Body of pancreas (tissue), 4 donors: ENCODE measurements at places on chromosomes 4 and X. TPM values are rescaled to one million over a fixed set of nuclear protein-coding genes. Genes with fewer than 3 reads are reported as not detected.
A peak's percentile ranks its signal among the peaks of the same experiment; 100 is the strongest.

DNA sequence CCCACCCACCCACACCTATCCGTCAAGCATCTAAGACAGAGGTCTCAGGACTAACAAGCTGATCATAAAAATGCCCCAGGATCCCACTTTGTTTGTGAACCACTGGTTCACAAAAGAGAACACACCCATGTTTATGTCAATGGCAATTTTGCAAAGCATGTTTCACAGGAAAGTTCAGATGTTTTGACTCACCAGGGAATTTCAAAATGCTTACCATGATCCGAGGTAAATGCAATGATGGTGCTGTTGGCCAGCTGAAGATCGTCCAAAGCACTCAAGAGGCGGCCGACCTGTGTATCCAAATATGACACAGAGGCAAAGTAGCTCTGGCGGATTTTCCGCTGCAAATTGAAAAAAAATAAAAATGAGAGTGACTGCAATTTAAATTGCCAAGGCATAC lies 15.0 kb downstream of the IDS start:
- no peak overlapping the region for H3K27ac ChIP-seq
- H3K27me3 ChIP-seq, result no peaks in the 10 kb centered on the region
- peaks cover 10% of the 10 kb centered on the region for H3K4me1 ChIP-seq
- peaks cover 3% of the 10 kb centered on the region for H3K36me3 ChIP-seq
- H3K4me3 ChIP-seq, result no peak overlapping the region

- H3K4me1 ChIP-seq, result no peaks in the 10 kb centered on the region
- no peak overlapping the region for H3K4me3 ChIP-seq
Measured at GRCh38 chr4:146095091-146095690, 80.3 kb upstream of the LSM6 start.

DNA sequence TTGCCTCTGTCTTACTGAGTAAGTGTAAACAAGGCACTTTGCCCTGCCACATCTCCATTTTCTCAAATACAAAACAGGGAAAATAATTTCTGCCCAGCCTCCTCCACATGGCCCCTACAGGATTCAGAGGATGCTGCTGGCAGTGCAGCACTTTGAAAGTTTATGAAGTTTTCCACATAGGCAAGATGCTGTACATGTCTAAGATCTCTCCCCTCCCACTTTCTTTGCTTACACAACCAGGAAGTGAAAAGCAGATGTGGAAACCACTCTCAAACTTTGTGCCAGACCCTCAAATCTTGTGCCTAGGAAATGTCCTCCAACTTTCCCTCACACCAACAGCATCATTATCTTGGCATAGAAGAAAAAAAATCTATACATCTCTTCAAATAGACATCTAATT lies 257.0 kb upstream of the LDB2 start:
- no peak for DNase-seq
- H3K27ac ChIP-seq, result no peak overlapping the region
- H3K27me3 ChIP-seq, result no peaks in the 10 kb centered on the region
- no peak overlapping the region for H3K4me3 ChIP-seq

DNA sequence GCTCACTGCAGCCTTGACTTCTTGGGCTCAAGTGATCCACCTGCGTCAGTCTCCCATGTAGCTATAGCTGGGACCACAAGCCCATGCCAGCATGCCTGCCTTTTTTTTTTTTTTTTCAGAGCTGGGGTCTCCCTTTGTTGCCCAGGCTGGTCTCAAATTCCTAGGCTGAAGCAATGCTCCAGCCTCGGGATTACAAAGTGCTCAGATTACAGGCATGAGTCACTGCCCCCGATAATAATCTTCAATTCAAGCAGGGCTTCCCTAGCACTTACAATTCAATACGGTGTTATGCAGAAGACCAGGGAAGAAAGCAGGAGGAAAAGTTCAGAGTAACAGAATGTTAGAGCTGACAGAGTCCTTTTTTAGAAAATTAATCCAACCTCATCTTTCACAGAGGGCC lies 26.1 kb downstream of the OTOP1 start:
- no peaks in the 10 kb centered on the region for H3K36me3 ChIP-seq
- no peak overlapping the region for H3K27ac ChIP-seq
- H3K4me1 ChIP-seq, result no peaks in the 10 kb centered on the region

DNA sequence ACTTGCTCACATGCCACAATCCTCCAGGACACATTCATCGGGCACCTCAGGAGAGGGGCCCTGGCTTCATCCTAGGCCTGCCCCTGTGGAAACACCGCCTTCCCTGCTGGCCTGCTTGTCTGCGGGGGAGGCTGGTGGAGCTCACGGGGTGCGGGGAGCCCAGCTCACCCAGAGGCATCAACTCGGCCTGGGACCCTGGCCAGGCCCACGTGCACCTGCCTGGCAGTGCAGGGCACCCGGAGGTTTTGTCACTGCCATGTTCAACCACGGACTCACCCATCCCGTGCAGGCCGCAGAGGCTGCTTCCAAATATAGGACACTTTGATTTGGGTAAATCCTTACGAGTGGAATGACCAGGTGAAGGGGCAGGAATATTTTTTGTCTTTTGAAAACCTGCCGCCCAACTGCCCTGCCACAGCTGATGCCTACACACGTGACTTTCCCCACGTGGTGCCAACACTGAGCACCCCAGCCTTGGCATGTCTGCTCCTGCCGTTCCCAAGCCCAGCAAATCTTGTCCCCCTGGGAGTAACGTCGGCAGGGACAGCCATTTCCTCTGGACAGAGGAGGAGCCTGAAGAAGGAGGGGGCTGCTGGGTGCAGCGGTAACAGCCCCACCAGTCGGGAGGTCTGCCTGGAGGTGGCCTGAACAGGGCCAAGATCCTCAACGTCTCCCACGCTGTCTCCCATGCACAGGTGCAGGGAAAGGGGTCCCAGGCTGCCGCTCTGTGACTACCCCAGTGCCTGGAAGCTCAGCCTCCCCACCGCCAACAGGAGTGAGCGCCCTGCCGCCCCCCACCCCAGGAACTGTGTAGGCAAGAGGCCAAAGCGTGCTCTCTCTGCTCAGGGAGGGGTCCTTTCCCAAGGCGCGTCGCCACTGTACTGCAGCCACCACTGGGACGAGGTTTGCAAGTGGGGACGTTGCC lies 8.5 kb downstream of the MXD4 start:
- H3K4me3 ChIP-seq, result no peak overlapping the region
- H3K36me3 ChIP-seq, result no peaks in the 10 kb centered on the region
- no peak for DNase-seq
- no peaks in the 10 kb centered on the region for H3K27me3 ChIP-seq

GRCh38 chrX:48890296-48890925 lies 7.2 kb downstream of the TIMM17B start:
- no peak overlapping the region for H3K27ac ChIP-seq
- H3K36me3 ChIP-seq, result no peaks in the 10 kb centered on the region
- no peak for DNase-seq
- H3K4me1 ChIP-seq, result peaks cover 5% of the 10 kb centered on the region
- H3K4me3 ChIP-seq, result no peak overlapping the region
- no peaks in the 10 kb centered on the region for H3K27me3 ChIP-seq

- H3K4me1 ChIP-seq, result no peaks in the 10 kb centered on the region
- H3K36me3 ChIP-seq, result no peaks in the 10 kb centered on the region
Measured at GRCh38 chr4:12393631-12394262, 965.1 kb upstream of the HS3ST1 start.

DNA sequence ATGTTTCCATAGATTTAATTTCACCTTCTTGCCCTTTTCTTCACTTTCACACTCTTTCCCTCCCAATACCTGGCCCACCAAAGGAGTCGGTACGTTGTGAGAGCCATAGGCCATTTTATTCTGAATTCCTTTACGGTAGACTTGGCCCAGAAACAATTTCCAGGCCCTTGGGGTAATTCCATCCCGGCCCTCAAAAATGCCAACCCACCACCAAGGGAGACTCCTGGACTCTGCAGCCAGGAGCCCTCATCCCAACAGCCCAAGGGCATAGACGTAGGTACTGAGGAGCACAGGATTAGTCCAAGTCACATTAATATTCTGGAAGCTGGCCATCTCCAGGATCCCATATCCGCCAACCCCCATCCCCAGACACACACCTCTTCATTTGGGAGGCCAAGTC lies 102.9 kb downstream of the LIMCH1 start:
- peaks cover 24% of the 10 kb centered on the region for H3K4me1 ChIP-seq
- no peaks in the 10 kb centered on the region for H3K36me3 ChIP-seq
- H3K4me3 ChIP-seq, result no peak overlapping the region
- H3K27me3 ChIP-seq, result no peaks in the 10 kb centered on the region
- DNase-seq, result no peak

- peaks cover 17% of the 10 kb centered on the region for H3K4me1 ChIP-seq
- DNase-seq, result peak; percentile 88
- peak overlapping the region; percentile 72 for H3K4me3 ChIP-seq
- H3K36me3 ChIP-seq, result no peaks in the 10 kb centered on the region
- peak overlapping the region; percentile 62 for H3K27ac ChIP-seq
Measured at GRCh38 chrX:2608638-2609430, 82.3 kb upstream of the CD99 start.

GRCh38 chr4:51853027-51853682 lies 10.2 kb downstream of the DCUN1D4 start:
- no peaks in the 10 kb centered on the region for H3K27me3 ChIP-seq
- no peak for DNase-seq
- H3K4me3 ChIP-seq, result no peak overlapping the region
- no peaks in the 10 kb centered on the region for H3K36me3 ChIP-seq
- H3K4me1 ChIP-seq, result peaks cover 49% of the 10 kb centered on the region
- peak overlapping the region; percentile 50 for H3K27ac ChIP-seq

DNA sequence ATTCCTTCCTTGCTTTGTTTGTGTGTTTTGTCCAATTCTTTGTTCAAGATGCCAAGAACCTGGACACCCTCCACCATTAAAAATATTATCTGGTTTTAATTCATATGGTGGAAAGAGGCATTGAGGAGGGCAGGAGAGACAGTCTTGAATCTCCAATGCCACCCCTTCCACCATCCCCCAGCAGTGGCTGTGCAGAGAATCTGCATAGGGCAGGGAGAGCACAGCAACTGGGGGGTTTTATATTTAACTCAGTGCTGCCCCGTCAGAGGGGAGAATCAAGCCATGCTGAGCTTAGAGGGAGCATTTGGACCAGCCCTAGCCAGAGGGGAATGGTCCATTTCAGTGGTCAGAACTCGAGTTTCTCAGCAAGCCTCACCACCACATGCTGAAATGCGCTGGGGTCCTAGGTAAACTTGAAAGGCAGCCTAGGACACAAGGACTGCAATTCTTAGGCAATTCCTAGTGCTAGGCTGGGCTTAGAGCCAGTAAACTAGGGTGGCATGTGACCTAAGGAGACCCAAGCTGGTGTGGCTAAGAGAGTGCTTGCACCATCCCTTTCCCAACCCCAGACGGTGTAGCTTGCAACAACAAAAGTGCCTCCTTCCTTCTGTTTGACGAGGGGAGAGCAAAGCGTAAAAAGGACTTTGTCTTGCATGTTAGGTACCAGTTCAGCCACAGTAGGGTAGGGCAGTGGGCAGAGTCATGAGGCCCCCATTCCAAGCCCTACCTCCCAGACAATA lies 34.2 kb downstream of the CCDC158 start:
- DNase-seq, result no peak
- H3K36me3 ChIP-seq, result no peaks in the 10 kb centered on the region
- no peak overlapping the region for H3K27ac ChIP-seq
- no peaks in the 10 kb centered on the region for H3K27me3 ChIP-seq
- H3K4me1 ChIP-seq, result no peaks in the 10 kb centered on the region
- no peak overlapping the region for H3K4me3 ChIP-seq

DNA sequence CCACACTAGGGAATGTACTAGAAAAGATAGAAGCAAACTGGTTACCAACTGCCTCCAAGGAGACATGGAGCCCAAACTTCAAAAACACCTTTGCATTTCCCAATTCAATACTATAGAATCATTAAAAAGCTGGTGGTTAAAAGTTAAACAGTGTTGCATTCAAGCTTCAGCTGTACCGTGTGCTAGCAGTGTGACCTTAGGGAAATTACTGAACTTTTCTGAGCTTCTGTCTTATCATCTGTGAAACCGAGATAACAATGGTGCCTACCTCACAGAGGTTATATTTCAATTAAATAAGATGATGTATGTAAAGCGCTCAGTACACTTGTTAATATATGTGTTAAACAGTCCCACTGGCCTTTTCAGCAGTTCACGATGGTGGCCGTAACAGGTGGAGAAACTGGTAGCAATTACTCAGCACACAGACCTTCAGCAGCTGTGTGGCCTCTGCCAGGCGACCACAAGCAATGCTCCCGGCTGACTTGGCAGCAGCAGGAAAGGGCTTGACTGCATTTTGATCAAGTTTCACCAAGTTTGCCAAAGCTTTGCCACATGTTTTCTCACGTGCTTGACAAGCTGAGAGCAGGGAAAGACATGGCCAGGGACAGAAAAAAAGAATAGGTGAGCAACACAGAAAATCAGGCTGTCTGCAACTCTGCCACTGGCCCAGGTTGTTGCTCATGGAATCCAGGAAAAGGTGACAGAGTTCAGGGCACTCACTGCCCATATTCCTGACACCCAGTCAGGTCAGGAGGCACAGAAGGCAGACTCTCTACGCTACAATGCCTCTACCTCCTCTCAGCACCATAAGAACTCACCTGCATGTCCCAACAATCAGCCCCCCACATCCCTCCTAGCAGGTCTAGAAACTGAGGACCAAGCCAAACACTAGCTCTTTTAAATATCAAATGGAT lies 72.1 kb downstream of the PARM1 start:
- H3K4me3 ChIP-seq, result no peak overlapping the region
- H3K4me1 ChIP-seq, result peaks cover 25% of the 10 kb centered on the region
- H3K36me3 ChIP-seq, result no peaks in the 10 kb centered on the region
- peak overlapping the region; percentile 72 for H3K27ac ChIP-seq
- H3K27me3 ChIP-seq, result no peaks in the 10 kb centered on the region

- H3K27ac ChIP-seq, result no peak overlapping the region
- H3K27me3 ChIP-seq, result no peaks in the 10 kb centered on the region
- H3K36me3 ChIP-seq, result no peaks in the 10 kb centered on the region
- no peak for DNase-seq
- no peak overlapping the region for H3K4me3 ChIP-seq
Measured at GRCh38 chr4:1285790-1286553, 3.7 kb upstream of the MAEA start.

DNA sequence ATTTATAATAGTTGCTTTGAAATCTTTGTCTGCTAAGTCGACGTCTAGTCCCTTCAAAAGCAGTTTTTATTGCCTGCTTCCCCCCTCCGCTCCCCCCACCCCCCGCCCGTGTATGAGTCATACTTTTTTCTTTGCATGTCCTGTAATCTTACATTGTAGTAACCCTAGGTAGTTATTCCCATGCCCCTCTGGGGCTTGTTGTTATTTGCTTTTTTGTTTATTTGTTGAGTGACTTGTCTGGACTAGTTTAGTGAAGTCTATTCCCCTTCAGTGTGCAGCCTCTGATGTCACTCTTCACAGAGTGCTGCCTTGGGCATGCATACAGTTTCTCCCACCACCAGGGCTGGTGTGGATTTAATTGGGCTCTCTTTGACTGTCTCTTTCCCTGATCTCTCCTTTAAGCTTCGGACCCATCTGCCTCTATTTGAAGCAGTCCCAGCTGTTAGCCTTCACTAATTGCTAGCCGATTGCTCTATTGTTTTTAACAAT lies 86.2 kb downstream of the PPEF1 start:
- no peak overlapping the region for H3K27ac ChIP-seq
- H3K36me3 ChIP-seq, result no peaks in the 10 kb centered on the region
- H3K4me1 ChIP-seq, result no peaks in the 10 kb centered on the region

GRCh38 chr4:112290341-112290740 lies 4.6 kb upstream of the TIFA start:
- H3K27ac ChIP-seq, result no peak overlapping the region
- H3K4me1 ChIP-seq, result peaks cover 8% of the 10 kb centered on the region
- DNase-seq, result no peak
- H3K27me3 ChIP-seq, result no peaks in the 10 kb centered on the region
- H3K4me3 ChIP-seq, result no peak overlapping the region
- H3K36me3 ChIP-seq, result no peaks in the 10 kb centered on the region

- no peaks in the 10 kb centered on the region for H3K27me3 ChIP-seq
- H3K4me1 ChIP-seq, result no peaks in the 10 kb centered on the region
- no peaks in the 10 kb centered on the region for H3K36me3 ChIP-seq
Measured at GRCh38 chr4:182738283-182739047, 178.7 kb downstream of the DCTD start.

APLN gene
- not detected for total RNA-seq

DMRTC1 gene
- total RNA-seq, result not detected

DDIT4L gene
- 1.0 TPM for total RNA-seq

MAGEB2 gene
- not detected for total RNA-seq

MSMO1 gene
- total RNA-seq, result 16.1 TPM

NEUROG2 gene
- not detected for total RNA-seq

KLB gene
- 2.1 TPM for total RNA-seq

FMR1NB gene
- total RNA-seq, result not detected

FREM3 gene
- total RNA-seq, result not detected
